Thoracic aorta (tissue), 2 donors: ENCODE measurements at places on chromosomes 1 and 21.
A peak's percentile ranks its signal among the peaks of the same experiment; 100 is the strongest.

GRCh38 chr1:6330410-6330911 is 63.1 kb downstream of the ACOT7 start:
- DNase-seq, result no peak

DNA sequence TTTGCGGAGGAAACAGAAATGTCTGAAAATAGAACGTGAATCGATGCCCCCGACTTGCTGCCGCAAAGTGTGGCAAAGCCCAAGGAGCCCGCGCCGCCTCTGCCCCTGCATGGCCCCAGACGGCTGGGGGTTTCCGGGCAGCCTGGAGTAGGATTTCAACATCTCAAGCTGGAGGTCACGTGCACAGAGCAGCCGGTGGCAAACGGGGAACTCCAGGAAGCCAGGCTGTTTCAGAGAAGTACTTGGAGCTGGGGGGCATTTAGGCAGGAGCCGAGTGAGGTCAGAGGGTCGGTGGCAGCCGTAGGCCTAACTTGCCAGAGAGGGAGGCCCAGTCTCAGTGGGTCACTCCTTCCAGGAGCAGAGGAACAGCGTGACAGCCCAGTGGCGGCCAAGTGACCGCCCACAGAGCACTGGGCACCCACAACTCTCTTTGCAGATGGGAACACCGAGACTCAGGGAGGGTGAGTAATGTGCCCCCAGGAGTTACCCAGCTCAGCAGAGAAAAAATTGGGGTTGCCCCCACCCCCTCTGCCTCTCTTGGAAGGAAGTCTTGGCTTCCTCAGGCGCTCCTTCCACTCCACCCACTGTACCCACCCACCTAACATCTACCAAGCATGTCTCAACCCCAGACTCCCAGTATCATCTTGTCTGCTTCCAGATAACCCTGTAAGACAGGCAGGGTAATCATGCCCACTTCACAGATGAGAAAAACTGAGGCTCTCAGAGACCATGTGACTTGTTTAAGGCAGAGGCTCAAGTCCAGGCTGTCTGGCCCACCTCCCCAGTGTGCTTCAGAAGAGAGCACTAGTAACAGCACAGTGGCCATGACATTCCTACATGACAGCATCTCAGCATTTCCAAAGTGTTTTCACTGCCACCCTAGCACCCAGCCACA is 179.4 kb downstream of the HIVEP3 start:
- DNase-seq, result peak; percentile 28

DNA sequence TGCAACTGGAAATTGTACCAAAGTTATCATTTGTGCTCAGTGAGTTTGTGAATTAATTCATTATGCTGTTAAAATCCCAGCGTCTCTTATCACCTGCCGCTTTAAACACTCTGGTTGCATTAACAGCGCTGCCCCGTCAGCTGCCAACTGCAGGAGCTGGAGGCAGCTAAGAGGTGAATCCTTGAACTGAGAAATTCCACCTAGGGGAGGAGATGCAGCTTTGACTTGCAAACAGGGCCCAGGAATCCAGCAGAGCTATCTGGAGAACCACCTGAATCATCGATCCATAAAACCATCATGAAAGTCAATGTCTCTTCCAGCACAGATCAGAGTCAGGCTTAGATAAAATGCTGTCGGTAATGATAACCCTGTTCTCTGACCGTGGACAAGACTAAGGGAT is 140.7 kb upstream of the PTBP2 start:
- DNase-seq, result no peak

GRCh38 chr1:70146488-70146887 is 58.9 kb downstream of the LRRC40 start:
- no peak for DNase-seq

DNA sequence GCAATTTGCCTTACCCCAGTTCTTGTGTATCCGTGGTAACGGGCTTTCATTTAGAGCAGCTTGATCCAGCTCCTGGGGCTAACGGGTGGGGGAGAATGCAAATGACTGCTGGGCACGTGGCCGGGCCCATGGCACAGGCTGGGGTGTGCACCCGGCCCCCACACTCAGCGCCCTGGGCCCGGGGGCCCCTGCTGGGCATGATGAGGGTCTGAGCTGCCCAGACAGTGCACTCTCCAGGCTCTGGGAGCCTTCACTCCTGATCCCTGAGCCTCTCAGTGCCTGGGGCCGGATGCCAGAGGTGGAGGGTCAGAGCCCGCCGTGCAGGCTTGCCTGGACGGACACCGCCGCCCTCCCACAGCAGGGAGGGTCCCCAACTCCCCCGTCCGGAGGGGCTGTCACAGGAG is 20.1 kb upstream of the PEX10 start:
- no peak for DNase-seq

GRCh38 chr1:235929216-235929615 is 62.5 kb upstream of the LYST start:
- DNase-seq, result no peak

- DNase-seq, result no peak
Observed at GRCh38 chr1:205273551-205273982, 45.8 kb downstream of the TMCC2 start.

DNA sequence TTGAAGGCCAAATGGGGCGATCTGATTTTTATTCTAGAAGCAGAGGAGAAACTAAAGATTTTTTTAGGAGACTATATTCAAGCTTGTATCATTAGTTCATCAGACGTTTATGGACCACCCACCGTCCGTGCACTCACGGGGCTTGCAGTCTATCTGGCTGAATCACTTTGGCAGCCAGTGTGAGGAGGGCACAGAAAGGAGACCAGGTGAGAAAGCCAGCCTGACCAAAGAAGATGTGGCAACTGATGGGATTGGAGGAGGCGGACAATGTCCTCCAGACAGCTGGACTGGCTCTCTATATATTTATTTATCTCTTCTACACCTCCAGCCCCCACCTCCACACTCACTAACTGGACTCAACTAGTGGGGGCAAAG is 822 bp upstream of the ELOVL1 start:
- no peak for DNase-seq

GRCh38 chr1:224828691-224829090 is 100.8 kb upstream of the DNAH14 start:
- no peak for DNase-seq

GRCh38 chr1:73783352-73783751 is 414.6 kb downstream of the LRRIQ3 start:
- no peak for DNase-seq

- no peak for DNase-seq
Observed at GRCh38 chr1:160377585-160378206, 10.8 kb downstream of the NHLH1 start.

- no peak for DNase-seq
Observed at GRCh38 chr1:13725714-13726175, 25.8 kb downstream of the PRDM2 start.

- no peak for DNase-seq
Observed at GRCh38 chr1:194442901-194443575, 1256.6 kb upstream of the B3GALT2 start.

DNA sequence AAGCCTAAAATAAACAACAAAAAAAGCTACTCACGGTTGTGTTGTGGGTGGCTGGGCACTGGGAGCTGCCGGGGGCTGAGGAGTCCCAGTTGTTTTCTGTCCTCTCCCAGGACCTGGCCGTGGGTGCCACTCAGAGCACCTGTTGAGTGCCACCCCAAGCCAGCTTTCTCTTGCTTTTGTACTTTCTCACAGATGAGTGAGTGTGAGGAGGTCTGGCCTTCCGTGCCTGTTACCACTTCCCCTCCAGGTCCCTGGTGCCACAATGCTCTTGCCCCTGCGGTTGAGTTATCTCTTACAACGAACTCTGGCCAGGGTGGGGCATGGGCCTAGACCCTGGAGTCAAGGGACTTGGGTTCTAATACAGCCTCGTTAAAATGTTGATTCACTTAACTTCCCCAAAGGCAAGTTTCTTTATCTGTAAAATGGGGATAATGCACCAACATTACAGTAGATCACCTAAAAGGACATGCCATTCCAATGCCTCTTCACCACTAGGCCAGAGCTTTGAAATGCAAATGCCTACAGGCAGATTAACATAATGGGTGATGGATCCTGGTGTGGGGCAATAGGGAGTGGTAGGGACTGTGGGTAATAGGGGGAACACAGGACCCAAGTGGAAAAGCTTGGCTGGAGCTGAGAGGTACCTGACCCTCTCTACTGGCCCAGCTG is at the start of gene CNR2:
CNR2 (minus strand) TSS at position 151 of the 669 bp plus-strand sequence. CDS start 37,745 bp downstream, outside the sequence.
- no peak for DNase-seq

DNA sequence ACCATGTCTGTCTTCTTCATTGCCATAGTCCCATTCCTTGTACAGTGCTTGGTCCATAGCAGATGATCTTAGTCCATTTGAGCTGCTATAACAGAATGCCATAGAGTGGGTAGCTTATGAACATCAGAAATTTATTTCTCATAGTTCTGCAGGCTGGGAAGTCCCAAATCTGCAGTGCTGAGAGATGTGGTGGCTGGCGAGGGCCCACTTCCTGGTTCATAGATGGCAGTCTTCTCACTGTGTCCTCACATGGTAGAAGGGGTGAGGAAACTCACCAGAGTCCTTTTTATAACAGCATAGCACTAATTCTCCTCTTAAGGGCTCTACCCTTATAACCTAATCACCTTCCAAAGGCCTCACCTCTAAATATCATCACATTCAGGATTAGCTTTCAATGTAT is 23.1 kb upstream of the RAP1A start:
- no peak for DNase-seq

- no peak for DNase-seq
Observed at GRCh38 chr1:168598125-168598524, 21.7 kb downstream of the XCL1 start.

- DNase-seq, result no peak
Observed at GRCh38 chr1:147758379-147759100, 1.9 kb downstream of the GJA5 start.

DNA sequence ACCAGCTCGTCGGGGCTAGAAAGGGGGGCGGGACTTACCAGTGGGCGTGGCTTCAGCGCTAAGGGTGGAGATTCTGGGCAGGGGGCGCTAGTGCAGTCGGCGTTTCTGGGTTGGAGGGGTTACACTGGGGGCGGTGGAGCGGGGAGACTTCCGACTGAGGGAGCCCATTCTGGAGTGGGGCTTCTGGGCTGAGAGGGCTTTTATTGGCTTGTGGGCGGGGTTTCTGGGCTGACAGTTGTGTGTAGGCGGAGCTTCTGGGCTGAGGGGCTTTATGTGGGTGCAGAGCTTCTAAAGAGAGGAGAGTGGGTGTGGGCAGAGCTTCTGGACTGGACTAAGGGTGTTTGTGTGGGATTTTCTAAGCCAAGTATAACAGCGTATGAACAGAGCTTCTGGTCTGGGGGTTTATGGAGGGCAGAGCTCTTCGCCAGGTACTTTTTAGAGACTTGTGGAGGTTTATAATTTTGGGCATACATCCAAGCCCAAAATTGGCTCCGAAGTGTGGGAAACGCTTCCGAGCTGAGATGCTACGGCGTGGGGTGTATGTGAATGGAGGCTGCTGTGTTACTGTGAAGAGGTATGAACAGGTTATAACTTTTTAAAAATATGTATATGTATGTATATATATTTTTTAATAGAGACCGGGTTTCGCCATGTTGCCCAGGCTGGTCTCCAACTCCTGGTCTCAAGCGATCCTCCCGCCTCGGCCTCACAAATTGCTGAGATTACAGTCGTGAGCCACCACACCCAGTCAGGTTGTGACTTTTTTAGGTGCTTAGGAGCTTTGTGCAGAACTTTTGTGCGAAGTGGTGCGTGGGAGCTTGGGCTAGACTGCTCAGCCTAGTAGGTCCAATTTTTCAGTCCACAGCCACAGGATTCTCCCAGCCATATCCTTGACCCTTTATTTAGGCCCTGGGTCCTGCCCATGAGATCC is 825 bp downstream of the TMEM39B start:
- DNase-seq, result no peak

DNA sequence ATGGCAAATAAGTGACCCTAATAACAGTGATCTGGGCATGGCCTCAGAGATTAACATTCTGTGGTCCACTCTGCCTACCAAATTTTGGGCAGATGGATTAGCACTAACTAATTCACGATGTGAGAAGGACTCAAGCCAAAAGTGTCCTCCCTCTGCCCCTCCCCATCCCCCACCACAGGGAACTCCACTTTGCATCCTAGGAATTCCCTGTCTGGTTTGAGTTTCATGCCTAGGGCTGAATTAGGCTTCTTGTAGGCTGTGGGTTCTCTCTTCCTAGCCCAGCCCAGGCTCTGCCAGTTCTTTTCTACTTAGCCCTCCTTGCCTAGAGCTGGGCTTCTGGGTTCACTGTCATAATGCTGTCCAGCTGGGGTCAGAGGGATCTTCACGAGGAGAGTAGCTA is 64.1 kb downstream of the ATP2B4 start:
- DNase-seq, result no peak

GRCh38 chr1:41868241-41868998 is 50.3 kb downstream of the HIVEP3 start:
- no peak for DNase-seq

DNA sequence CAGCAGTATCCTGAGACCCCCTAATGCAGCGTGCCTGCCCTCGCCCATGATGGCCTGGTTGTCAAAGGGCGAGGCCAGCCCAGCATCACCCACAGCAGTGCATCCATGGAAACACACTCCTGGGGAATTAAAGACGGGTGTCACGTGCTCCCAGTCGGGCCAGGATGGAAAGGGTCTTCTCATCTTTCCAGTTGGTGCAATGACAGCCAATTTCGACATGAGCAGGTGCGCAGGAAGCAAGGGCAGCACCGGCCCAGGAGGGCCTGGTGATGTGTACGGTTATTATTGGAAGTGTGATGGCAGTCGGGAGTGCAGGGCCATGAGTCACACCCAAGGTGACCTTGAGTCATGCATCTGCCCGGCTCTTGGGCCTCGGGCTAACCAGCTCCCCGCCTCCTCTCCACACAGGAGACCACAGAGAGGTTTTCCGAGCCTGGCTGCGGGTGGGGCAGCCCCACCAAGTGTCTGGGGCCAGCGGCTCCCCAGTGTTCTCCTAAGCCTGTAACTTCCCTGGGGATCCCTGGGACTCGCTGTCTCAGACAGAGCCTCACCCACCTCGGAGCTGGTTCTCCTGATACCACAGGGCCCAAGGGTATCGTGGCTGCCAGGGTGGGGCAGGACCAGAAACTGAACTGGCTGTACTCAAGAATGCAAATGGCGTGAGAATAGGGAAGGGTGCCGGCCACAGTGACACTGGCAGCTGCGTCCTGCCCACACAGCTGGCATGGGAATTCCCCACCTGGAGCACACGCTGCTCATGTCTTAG is 119.8 kb downstream of the SIK1 start:
- no peak for DNase-seq

- DNase-seq, result no peak
Observed at GRCh38 chr21:41752231-41752681, 14.6 kb downstream of the RIPK4 start.

GRCh38 chr1:206898089-206898914 is 1.1 kb downstream of the IL24 start:
- no peak for DNase-seq

DNA sequence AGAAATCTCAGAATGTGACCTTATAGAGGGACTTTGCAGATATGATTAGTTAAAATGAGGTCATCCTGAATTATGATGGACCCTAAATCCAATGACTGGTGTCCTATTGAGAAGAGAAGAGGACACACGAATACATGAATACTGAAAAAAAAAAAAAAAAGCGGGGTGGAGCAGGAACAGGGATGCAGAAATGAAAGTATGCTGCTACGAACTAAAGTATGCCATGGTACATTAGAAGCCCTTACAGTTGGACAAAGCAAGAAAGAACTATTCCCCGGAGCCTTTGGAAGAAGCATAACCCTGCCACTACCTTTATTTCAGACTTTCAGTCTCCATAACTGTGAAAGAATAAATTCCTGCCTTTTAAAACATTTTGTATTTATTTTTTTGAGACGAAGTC is 557.9 kb upstream of the NCAM2 start:
- DNase-seq, result no peak

GRCh38 chr21:24224422-24224821 is 1382.9 kb downstream of the MRPL39 start:
- DNase-seq, result no peak
